ENCODE measurements at places on chromosomes 12 and 14.

DNA sequence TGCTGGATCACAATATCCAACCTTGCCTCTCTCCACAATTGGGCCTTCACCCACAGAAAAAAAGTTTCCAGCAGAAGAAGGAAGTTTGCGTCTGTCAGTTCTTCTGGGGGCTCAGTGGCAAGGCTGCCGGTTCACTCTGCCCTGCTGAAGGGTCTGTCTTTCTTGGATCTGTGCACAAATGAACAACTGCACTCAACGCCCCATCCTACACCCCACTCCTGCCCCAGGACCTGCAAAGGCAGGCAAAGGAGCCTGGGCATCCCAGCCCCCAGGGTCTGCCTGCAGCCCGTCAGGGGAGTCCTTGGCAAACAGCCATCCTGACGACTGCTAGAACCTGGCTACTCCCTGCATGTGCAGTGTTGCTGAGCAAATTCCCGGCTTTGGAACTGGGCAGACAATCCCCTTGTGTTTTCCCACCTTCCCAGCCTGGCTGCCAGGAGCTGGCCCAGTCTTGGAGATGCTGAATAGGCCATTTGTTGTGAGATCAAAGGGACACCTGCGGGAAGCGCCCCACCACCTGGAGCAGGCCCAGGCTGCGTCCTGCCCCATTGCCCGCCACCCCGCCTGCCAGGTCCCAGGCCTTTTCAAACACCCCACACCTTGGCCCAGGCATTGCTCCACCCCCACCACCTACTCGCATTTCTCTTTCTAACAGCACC lies 311.9 kb downstream of the BCL11B start:
- DNase-seq: no peak

DNA sequence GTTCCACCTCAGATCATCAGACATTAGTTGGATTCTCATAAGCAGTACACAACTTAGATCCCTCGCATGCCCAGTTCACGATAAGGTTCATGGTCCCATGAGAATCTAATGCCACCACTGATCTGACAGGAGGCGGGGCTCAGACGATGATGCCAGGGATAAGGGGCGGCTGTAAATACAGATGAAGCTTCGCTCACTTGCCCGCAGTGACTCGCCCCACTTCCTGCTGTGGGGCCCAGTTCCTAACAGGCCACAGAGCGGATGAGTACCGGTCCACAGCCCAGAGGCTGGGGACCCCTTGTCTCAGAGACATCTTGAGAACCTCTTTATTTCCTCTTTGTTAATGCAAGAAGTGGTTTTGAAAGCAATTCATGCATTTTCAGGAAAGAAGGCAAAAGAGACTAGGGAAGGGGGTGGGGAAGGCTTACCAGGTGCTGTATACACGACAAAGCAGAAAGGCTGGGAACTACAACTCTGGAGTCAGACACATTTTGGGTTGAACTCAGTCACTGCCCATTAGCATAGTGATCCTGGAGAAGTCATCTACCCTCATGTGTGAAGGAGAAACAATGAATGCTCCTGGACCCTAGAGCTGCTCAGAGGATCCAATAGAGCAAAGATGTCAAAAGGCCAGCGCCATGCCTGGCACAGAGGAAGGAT lies 68.7 kb downstream of the EID3 start:
- DNase-seq: no peak

DNA sequence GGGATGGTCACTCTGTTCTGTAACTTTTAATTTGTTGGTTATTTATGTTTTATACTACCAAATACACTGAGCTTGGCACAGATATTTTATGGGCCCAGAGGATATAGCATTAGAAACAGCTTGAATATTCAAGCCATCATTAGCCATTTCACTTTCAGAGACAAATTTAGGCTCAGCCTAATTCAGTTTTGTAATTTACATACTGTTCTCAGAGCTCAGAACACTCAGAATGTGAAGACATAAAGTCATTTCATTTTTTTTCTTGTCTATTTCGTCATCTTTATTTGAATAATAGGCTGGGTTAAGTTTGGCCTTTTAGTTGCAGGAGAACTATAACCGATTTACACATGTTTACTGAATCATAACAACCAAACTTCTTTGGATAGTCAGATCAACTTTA lies 361.7 kb downstream of the SNAPC1 start:
- no peak for DNase-seq

GRCh38 chr12:17971850-17972249 lies 118.1 kb downstream of the RERGL start:
- DNase-seq: no peak

DNA sequence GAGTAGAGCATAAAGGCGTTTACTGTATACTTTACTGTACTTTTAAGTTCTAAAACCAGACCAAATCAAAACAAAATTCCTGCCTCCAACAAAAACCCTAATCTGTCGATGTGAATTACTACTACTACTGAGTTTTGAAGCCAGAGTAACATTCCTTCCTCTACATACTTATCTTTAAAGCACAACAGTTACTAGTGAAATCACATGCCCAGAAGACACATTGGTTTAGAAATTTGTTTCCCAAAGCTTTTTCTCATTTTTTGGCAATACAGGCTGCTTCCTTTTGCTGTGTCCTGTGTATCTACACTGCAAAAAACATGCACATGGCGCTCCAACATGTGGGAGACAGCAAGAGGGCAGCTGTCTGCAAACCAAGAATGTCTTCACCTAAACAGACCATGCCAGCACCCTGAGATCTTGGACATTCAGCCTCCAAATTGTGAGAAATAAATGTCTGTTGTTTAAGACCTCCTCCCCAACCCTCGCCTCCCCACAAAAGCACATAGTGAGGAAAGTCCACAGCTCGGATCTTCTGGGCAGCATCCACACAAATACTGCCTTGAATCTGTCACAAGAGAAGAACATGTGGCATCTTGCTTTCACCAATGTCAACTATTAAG lies 21.1 kb downstream of the SETD3 start:
- DNase-seq: no peak

DNA sequence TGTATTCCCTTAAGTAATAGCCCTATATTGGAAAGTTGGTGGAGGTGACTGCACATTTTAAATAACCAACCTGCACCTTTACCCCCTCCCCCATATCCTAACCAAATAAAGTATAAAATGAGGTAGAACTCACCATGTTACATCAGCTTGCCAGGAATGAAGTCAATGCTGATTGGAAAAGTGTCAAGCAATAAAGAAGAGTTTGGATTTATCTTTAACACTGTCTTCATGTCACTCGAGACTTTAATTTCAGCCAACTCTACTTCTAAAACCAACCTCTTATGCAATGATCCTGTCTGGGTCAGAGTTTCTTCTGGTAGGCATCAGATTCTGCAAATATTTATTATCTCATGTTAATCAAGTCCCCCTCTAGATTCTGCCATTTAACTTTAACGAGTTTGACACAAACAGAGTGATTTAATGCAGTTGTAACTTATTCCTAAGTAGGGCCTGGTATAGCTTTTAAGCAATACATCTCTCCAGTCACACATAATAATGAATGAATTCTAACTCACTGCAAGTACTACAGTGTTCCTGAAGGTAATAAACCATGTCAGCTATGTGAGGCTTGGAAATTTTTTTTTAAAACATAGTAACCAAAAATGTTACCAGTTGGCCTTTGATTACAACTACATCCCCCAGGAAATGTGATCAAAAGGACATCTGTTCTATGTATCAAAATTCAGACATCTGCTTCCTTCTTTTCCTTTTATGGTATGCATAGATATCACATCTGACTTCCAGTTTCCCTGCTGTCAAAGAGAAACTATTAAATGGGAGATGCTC lies 98.7 kb downstream of the ERGIC2 start:
- DNase-seq: no peak

DNA sequence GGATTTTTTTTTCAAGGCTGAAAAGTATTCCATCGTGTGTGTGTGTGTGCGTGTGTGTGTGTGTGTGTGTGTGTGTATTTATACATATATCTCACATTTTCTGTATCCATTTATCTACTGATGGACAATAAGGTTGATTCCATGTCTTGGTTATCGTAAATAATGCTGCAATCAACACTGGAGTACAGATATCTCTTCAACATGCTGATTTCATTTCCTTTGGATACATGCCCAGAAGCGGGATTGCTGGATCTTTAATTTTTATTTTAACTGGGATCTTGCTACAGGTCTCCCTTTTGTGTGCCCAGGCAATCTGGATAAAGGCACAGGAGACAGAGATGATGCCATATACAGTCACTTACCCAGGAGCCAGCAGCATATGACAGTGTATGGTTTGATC lies 338.1 kb downstream of the SOX5 start:
- no peak for DNase-seq

- no peak for DNase-seq
Observed at GRCh38 chr12:49283541-49284429, 11.2 kb upstream of the PRPH start.

- DNase-seq: no peak
Observed at GRCh38 chr12:24906141-24906540, 42.8 kb downstream of the BCAT1 start.

DNA sequence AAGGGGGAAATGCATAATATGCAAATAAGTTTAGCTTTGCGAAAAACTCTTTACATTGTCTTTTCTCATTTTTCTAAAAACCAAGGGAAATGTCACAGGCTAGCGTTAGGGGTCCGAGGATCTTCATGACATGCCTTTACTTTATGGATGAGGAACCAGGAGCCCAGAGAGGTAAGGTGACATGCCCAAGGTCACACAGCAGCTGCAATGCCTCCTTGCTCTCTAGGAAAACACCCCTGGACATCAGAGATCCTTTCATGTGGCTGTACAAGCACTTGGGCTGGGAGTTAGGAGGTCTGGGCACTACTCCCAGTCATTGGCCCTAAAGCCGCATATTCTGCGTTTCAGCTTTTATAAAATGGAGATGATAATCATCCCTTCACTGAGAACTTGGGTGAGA lies 741 bp downstream of the PROX2 start:
- no peak for DNase-seq

DNA sequence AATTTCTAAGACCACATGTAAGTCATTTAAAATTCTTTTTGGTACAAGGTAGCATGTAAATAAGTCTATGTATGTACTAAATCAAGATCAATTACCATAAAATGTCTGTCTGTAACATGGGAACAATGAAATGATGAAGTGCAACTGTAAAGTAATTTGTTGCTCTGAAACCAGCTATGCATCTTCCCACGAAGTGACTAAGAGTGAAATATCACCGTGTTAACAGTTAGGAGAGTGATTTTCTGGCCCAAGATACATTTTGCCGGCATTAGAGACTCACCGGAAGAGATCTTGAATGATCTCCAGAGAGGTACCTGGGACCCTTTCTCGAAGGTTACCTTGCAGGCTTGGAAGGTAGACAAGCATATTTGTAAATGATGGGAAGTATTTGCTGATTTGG lies 105.8 kb downstream of the SAMD4A start:
- DNase-seq: no peak

DNA sequence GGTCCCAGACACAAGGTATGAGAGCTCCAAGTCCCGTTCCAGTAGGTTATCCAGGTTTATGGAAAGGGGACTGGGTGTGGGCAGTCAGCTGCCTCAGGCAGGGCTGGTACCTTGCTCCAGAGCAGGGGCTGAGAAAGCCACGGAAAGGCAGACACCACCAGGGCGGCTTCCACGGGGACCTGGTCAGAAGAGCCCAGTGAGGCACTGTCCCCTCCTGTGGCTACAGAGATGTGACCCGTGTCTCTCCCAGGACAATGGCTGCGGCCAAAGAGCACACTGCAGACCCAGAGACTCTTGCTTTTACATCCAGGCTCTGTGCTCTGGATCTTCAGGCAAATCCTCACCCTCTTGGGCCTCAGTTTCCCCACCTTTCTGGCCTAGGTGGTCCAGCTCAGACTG lies 8.8 kb downstream of the SERPINA4 start:
- DNase-seq: no peak

DNA sequence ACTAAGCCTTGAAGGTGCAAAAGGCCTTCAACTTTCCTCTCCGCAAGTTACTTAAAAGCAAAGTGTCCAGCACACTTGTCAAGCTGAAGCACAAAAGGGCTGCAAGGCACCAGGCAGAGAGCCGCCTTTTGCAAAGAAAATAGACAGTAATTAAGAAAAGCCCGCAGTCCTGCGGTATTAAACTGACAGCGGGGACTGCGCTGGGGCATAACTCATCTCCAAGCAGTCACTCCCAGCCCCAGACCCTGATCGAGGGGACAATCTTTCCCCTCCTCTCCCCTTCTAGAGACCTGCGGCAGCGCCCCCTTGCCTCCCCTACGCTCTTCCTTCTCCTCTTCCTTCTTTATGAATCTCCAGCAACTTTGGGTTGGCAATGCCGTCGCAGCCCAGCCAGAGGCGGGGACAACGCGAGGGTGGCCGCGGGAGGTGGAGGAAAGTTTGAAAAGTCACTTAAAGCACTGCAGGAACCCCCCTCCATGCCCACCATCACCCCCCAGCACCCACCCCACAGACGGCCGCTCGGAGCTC lies 200.9 kb upstream of the CAND1 start:
- DNase-seq: no peak

DNA sequence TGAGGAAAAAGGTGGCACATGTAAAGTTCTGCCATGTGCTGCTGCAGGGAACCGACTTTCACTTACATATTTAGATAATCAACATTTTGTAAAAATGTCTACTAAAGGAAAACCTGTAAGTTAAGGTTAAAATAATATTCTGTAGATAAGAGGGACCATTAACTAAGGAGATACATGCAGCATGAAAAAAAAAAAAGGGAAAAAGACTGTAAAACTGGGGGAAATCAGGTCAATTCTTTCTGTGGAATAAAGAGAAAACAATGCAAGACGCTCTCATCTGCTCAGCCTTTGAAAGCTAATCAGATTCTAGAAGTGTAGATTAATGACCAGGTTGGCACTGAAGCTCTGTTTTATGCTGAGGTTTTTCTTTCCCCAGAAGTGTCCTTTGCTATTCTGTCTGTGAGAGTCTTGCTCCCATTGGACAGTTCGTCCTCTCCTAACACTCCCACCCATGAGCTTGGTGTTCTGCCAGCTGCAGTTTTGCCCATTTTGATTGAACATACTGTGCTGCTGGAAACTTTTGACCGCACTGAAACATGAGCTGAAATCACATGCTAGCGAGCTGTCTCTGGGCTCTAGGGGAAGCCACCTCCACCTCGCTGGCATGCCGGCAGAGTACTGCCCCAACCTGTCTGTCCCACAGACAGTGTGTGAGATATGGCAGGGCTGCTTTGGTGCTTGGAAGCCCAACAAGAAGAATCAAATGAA lies 39.7 kb downstream of the PPTC7 start:
- DNase-seq: peak; percentile 96

GRCh38 chr14:93965287-93965821 lies 11.0 kb downstream of the ASB2 start:
- peak; percentile 68 for DNase-seq

DNA sequence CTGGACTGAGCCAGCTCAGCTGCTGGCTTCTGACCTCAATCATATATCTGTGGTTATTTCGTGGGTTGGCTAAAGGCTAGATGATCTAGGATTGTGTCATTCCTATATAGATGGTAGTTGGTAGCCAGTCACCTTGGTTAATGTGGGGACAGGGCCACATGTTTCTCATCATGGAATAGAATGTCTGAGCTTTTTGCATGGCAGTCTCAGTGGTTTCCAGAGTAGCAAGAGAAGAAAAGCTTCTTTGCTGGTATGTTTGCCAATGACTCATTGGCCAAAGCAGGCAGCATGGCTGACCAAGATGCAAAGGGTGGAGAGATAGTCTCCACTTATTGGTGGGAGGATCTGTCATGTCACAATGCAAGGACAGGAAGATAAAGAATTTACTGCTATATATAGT lies 746.4 kb upstream of the FLRT2 start:
- DNase-seq: peak; percentile 49

All from foreskin fibroblast (primary cell).